ENCODE measurements at places on chromosomes 4 and X. TPM values are rescaled to one million over a fixed set of nuclear protein-coding genes. Genes with fewer than 3 reads are reported as not detected.

DNA sequence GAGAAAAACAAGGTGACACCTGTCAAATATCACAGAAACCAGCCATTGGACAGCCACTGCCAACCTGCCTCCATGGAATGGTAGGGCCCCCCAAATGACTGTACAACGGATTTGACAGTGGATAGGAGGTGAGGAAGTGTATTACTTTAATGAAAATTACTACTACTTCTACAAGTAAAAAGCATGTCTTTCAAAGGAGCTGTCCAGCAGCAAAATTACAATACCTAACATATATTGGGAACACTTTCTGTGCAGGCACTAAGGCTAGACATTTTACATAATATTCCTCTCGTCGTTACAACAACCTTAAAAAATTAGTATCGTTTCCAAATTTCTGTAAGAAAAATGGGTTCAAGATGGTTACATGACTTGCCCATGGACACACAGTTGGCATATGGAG lies 14.9 kb downstream of the PPP3CA start:
- no peak for DNase-seq

DNA sequence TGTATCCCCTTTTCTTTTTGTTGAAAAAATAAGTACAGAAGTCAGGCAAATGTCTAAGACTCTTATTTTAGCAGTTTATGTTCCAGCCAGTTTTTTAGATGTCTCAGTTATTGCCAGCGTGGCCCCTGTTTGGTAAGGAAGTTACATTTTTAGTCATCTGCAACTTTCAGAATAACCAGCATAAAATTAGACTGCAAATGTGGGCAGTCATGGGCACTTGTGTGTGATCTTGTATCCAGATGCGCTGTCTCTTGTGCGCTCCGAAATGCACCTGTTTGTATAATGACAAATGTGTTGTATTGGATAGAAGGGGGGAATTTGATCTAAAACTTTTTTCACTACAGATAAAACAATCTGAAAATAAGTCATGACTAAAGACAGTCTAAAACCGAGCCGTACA lies 44.3 kb upstream of the CLCN4 start:
- no peak for DNase-seq

DNA sequence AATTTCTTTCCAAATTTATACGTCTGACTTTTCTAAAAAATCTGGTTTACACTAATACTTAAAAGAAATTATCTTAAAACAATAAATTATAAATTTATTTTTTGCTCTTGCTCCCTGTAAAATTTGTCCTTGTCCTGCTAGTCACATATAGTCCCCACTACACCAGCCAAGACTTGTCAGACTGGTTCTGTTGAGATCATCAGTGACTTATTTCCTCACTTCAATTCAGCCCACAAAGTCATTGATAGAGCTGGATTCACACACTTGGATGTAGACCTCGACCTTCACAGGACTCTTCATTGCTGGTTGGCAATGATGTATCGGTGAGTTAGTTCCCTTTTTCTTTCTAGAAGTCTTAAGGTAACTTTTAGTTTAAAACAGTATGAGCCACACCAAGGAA lies at the start of gene TMPRSS11E:
Gene TMPRSS11E (plus strand): TSS at position 263 of the 400 bp plus-strand sequence. CDS start 50 bp downstream, at position 313.
- no peak for DNase-seq

DNA sequence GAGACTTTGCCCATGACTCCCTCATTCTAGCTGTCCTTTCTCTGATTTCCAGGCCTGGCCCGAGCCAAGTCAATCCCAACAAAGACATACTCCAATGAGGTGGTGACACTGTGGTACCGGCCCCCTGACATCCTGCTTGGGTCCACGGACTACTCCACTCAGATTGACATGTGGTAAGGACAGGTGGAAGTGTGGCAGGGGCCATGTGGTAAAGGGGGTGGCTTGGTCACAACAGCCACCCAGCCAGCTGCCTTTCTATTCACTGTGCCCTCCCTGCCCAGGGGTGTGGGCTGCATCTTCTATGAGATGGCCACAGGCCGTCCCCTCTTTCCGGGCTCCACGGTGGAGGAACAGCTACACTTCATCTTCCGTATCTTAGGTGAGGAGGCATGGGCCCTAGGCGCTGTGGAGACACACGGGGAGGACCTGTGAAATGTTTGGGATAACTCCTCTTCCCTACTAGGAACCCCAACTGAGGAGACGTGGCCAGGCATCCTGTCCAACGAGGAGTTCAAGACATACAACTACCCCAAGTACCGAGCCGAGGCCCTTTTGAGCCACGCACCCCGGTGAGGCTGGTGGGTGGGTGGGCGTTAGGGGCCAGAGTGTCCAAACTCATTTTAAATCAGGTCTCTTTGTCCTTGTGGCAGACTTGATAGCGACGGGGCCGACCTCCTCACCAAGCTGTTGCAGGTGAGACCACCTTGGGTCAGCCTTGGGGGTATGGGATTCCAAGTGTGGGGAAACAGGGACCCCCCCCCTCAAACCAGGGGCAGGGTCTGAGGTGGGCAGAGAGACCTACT lies 6.1 kb upstream of the USP11 start:
- peak; percentile 55 for DNase-seq

DNA sequence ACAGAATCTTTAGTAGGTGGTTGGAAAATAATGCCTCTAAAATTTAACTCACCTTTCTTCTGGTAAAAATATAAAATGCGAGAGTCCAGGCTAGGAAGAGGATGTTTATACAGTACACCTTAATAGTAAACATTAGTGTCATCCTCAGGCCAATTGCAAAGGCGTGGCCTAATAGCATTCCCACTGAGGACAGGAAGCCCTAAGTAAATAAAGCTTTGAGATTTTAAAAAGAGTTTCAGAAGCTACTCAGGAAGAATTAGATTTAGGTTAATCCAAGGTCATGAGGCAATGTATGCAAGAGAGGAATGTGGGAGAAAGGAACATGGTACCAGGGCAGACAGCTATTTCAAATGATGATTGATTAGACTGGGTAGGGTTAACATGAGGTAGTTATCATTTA lies 49.5 kb downstream of the RPGR start:
- no peak for DNase-seq

GRCh38 chrX:101395789-101396188 lies 5.0 kb downstream of the RPL36A start:
- DNase-seq, result no peak

GRCh38 chr4:99841129-99841528 lies 24.5 kb downstream of the DAPP1 start:
- DNase-seq, result no peak

BCOR gene
- 15.8 TPM for total RNA-seq
